Stimulated activated CD4-positive, alpha-beta T cell treated with anti-CD3 and anti-CD28 coated beads, Interleukin-1b, Interleukin-23, amount 100 ng/mL, for 4 hours (primary cell): ENCODE measurements at places on chromosomes 4 and X.

GRCh38 chrX:117957128-117957527 lies 159.5 kb downstream of the KLHL13 start:
- no peak for DNase-seq

- no peak for DNase-seq
Observed at GRCh38 chr4:70002507-70002906, 6.7 kb downstream of the STATH start.

GRCh38 chr4:38111024-38111423 lies 150.8 kb downstream of the PTTG2 start:
- DNase-seq: no peak

DNA sequence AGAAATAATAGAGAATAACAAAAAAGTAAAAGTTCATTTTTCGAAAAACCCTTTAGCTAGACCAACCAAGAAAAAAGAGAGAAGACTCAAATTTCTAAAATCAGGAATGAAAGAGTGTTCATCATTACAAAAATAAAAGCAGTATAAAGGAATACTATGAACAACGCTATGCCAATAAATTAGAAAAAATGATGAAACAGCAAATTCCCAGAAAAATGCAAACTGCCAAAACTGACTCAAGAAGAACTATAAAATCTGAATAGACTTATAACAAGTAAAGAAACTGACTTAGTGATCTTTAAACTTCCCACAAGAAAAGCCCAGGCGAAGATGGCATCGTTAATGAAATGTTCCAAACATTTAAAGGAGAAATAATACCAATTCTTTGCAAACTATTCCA lies 3.1 kb upstream of the ZCCHC13 start:
- no peak for DNase-seq

DNA sequence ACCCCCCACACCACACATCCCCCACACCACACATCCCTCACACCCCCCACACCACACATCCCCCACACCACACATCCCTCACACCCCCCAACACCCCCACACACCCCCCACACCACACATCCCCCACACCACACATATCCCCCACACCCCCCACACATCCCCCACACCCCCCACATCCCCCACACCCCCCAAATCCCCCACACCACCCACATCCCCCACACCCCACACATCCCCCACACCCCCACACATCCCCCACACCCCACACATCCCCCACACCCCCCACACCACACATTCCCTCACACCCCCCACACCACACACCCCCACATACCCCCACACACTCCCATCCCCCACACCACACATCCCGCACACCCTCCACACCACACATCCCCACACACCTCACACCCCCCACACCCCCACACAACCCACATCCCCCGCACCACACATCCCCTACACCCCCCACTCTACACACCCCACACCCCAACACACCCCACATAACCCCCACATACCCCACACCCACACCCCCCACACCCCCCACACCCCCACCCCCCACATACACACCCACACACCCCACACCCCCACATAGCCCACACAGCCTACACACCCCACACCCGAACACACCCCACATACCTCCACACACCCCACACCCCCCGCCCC lies 172.9 kb downstream of the DCLK2 start:
- no peak for DNase-seq

DNA sequence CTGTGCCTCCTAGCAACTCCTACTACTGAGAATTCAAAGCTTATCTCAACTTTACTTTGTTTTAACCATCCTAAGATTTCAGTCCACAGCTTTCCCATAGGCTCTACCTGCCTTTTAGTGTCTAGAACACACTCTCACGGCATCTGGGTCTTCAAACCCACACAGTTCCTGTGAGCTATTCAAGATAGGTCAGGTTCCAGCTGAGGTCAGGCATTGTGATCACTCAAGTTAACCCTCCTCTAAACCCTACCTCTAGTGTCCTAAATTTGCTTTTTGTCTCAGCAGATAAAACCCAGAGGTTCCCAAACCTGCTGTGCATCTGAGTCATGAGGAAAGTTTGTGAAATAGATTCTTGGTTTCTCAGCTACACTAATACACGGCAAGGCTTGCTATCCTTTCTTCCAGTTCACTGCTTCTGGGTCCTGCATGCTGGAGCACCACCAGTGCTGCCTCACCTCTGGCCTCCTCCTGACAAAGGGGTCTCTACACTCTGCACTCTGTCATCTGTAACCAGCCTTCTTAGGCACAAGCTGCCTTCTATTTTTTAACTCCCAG lies 324.6 kb upstream of the MAGEB2 start:
- DNase-seq: no peak

DNA sequence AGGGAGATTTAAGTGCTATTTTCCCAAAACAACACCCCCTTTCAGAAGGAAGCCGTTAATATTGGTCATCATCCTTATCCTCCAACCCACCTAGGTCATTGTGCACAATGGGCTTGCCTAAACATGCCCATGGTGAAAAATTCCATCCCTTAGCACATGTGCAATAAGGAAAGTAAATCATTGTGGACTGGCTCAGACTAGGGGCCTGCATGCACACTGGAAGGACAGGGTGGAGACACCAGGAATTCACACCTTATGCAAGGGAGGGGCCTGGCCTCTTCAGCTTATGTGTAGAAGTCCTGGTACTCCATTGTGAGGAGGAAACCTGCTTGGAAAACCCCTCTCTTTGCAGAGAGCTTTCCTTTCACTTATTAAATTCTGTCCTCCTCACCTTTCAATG lies 311.4 kb upstream of the NDST4 start:
- no peak for DNase-seq

- DNase-seq: no peak
Observed at GRCh38 chr4:48205626-48206025, 64.0 kb downstream of the TEC start.

- no peak for DNase-seq
Observed at GRCh38 chr4:138177278-138177968, 64.7 kb downstream of the SLC7A11 start.

- no peak for DNase-seq
Observed at GRCh38 chr4:73376976-73377375, 27.1 kb upstream of the ALB start.

- no peak for DNase-seq
Observed at GRCh38 chrX:137545711-137546651, 19.9 kb upstream of the ZIC3 start.

GRCh38 chr4:86398187-86398586 lies 38.3 kb upstream of the MAPK10 start:
- DNase-seq: no peak

- no peak for DNase-seq
Observed at GRCh38 chr4:16124232-16124631, 40.4 kb upstream of the PROM1 start.

DNA sequence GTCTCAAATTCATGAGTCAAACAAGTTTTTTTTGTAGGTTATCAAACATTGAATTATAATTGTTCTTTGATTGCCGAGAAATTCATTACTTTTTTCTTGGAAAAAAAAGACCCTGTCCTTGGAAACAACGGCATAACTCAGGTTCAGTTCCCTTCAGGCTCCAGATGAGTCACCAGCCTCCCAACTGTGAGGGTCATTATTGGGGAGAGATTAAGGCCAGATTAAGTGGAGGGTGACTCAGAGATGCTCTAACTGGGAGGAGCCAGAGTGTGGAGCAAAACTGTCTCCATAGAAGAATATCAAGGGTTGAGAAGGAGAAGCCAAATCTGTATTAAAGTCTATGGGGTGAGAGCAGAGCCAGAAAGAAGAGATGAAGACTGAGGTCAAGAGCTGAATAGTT lies 9.6 kb downstream of the ADGRG4 start:
- DNase-seq: no peak

DNA sequence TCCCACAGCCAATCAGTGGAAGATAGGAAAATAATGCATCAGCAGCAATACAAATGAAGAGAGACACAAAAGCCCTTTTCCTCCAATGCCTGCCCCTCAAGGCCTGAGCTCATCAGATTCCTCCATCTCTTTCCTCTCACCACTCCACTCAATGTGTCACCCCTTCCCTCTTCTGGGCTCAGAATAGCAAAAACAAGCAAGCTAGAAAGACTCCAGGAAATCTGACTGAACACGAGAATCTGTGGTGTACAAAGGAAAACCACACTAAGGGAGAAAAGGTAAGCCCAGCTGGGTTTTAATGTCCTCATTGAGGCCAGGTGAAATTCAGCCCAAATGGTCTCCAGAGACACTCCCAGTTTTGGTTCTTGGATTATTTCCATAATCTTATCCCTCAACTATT lies 46.3 kb downstream of the ARHGEF9 start:
- no peak for DNase-seq
